ENCODE measurements at places on chromosomes 2 and 18.

DNA sequence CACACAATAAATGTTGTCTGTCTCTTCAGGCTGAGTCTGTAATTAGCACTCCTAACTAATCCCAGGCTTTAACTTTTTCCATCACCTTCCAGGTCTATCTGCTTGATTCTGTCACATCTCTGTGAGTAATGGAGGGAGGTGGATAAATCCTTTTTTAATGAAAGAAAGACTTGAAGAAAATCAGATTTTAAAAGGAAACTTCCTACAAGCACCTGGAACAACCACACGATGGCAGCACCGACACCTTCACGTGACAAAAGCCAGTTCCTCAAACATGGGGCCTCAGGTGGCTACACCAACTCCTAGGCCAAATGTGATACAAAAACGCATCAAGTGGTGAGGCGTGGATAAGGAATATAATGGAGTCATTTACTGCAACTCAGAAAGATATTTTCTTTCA lies 41.8 kb downstream of the TGFBRAP1 start:
- DNase-seq: peak; percentile 32

DNA sequence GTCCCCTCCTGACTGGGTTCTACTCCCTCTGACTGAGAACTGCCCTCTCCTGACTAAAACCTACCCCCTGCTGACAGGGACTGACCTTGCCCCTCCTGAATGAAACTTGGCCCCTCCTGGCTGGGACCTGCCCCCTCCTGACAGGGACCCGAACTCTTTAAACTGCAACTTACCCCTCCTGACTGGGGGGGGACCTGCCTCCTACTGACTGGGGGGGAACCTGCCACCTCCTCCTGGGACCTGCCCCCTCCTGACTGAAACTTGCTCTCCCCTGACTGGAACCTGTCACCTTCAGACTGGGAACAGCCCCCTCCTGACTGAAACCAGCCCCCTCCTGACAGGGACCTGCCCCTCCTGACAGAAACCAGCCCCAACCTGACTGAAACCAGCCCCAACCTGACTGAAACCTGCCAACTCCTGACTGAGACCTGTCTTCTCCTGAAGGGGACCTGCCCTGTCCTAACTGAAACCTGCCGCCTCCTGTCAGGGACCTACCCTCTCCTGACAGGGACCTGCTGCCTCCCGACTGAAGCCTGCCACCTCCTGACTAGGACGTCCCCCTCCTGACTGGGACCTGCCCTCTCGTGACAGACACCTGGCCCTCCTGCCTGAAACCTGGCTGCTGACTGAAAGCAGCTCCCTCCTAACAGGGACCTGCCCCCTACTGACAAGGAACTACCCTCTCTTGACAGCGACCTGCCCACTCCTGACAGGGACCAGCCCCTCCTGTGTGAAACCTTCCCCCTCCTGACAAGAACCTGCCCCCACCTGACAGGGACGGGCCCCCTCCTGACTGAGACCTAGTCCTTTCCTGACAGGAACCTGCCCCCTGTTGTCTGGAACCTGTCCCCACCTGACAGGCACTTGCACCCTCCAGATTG lies 87.1 kb downstream of the PXDN start:
- no peak for DNase-seq

DNA sequence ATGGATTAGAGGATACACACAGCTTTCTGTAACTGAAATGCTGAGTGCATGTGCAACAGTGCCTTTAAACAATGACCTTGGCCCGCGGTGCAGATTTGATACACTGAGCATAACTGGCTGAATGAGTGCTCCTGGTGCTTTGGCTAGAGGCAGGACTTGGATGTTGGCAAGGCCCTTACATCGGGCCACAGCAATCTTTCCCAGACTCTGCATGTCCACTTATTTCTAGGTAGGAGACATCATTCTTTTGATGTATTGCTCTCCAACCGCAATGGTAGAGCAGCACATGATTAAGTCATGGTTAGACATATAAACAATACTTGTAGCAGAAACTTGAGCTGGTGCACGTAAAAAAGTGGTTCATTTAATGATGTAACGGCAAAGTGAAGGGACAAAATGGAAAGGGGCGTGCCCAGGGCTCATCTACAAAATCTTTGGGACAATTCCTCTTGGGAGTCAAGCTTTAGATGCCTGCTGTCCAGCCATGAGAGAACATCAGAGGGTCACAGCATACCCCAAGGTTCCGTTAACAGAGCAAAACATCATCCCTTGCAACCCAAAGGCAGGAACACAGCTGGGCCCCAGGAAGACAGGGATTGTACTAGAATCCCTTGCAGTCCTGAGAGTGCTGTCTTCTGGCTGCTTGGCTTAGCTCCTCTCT lies 43.4 kb downstream of the RAB31 start:
- DNase-seq: no peak

- no peak for DNase-seq
These were observed 1131.2 kb downstream of the TSN start for GRCh38 chr2:122886479-122887145.

DNA sequence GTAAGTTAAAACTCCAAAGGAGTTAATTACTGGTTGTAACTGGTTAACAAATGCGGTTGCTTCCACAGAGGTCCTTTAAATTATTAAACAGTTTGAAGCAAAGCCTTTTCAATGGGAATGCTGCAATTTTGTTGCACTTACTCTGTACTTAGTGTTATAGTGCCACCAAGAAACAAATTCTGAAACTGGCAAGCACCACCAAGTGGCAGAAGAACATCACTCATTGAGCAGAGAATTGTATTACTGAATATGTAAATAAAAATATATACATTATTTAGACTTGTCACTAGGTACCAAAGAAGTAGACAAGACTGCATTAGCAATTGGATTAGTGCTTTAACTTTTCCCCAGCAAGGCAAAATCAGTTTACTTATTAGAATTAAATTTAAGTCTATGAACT lies 2.6 kb upstream of the TMEFF2 start:
- peak; percentile 13 for DNase-seq

GRCh38 chr2:211766689-211767088 lies 771.9 kb downstream of the ERBB4 start:
- DNase-seq: no peak

DNA sequence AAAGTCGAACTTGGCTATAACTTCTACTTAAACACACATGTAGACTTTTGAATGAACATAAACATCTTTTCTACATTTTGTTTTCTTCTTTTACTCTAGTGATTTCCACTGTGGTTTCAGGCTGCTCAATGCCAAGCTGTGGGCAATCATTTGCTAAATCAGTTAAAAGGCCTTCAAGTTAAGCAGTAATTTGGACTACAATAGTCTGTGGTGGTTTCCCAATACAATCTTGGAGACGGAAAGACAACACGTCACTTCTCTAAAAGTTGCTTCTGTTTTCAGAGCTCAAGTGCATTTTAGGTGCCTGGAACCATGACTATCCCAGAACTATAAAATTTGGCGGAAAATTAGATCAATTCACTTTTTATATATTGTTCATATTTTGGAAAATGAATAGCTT lies 69.4 kb downstream of the TXNL1 start:
- no peak for DNase-seq

GRCh38 chr2:24115057-24115456 lies 8.1 kb downstream of the PFN4 start:
- peak; percentile 4 for DNase-seq

- DNase-seq: peak; percentile 38
These were observed 32.0 kb upstream of the SKOR2 start for GRCh38 chr18:47283476-47283875.

DNA sequence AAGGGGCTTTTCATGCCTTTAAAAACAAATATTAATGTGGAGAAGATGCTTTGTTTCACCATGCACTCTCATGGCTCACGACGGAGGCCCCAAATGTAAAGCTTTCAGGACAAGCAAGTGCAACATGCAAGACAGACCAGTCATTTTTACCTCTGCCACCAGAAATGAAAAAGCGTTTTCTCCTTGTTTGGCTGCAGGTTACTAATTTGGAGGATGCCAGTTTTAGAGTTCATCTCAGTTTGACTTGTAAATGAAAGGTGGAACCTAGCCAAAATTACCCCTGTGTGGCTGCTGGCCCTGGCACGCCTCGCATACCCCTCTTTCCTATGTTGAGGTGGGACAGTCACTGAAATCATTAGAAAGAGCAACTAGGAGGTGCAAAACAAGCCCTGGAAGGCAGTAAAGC lies 138.6 kb downstream of the BCL2 start:
- DNase-seq: no peak

- no peak for DNase-seq
These were observed 136.6 kb downstream of the SPAG16 start for GRCh38 chr2:213420828-213421385.

DNA sequence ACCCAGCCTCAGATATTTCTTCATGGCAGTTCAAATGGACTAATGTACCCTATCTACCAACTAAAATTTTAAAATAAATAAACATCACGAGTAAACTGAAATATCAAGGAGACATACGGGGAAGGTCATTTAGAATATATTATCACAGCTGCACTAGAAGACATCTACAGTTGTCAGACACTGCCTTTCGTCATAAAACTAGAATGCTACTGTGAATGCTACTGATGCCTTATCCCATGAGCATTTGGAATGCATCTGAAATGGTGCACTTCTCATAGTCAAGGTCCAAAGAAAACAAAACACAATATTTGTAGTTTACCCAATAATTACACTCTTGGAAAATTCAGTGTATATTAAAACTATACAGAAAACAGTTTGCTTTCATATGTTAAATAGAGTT lies 165.2 kb downstream of the MREG start:
- DNase-seq: no peak

DNA sequence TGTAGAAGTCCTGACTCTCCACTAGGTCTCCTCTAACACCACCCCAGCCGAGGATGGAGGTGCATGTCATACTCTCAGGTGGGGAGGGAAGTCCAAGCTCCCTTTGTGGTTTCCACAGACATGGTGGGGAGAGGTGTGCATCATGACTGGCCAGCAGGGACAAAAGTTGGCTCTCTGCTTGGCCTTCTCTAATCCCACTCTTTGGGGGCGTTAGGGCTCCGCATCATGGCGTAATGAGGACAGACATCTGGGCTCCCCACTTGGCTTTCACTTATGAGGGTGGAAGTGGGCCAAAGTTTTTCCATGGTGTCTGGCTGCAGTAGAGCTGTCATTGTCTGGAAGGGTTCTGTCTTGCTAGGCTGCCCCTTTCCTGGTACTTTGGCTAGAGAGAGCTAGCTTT lies 80.7 kb upstream of the DAPL1 start:
- no peak for DNase-seq

DNA sequence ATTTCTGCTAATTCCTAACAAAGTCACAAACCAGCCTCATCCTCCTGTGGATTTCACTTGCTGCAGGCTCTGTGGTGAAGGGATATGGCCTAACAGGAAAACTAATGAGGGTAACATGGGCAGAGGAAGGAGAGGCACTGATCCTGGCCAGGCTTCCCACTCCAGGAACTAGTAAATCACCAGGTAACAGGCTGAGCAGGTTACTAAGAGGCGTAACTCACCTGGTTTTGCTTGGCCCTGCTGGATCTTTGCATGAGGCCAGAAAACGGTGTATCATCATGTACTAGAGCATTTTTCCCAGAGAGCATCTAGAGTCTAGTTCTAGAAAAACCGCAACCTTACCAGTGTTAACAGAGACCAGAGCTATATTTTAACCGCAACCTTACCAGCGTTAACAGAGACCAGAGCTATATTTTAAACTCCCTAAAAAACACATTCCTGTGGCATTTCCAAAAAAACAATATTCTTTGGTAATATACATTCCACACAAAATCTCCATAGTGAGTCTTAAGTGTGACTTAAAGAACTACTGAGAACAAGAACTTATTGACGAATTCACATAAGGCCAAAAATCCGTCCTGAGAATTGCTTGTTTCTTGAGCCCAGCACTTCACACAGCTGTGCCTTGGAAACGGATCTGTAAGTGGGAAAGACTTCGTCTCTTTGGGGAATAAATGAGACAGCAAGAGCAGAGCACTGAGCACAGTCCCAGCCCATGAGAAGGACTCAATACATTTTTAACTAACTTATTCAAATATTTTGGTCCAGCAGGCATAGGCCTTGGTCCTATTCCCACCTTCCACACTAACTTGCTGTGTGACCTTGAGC lies 43.4 kb downstream of the DPP4 start:
- no peak for DNase-seq

DNA sequence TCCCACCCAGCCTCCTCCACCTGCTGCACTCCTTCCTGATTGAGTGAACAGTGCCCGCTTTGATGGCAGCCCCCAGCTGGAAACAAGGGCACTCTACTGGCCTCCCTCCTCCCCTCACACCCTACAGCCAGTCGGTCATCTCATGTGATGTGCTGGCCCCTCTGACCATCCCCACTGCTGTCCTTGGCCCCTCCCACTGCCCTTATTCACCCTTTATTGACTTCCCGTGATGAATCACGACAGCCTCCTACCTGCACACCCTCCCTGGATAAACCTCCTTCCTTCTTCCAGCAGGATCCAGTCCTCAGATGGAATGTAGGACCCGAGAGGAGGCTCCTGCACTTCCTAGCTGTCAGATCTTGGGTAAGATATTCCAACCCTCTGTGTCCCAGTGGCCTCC lies 186.5 kb upstream of the SH3BP4 start:
- no peak for DNase-seq

DNA sequence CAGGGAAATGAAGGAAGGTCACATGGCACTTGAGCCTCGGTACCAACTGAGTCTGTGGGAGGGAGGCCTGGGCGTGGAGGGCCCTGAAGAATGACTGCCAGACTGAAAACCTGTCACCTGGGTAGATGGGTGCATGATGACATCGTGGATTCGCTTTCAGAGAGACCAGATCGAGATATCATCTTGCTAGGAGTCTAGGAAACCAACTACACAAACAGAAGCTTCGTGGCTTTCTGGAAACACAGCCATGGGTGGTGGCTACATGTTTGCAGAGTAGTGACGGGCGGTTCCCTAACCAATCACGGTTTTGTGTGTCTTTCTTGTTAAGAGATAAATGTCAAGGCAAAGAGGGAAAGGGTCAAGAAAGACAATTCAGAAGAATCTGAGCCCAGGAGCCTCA lies 155.0 kb downstream of the EIPR1 start:
- DNase-seq: no peak

GRCh38 chr2:181949047-181949446 lies 36.6 kb upstream of the PPP1R1C start:
- peak; percentile 89 for DNase-seq

GRCh38 chr18:49225160-49225559 lies 235.3 kb downstream of the DYM start:
- DNase-seq: no peak

DNA sequence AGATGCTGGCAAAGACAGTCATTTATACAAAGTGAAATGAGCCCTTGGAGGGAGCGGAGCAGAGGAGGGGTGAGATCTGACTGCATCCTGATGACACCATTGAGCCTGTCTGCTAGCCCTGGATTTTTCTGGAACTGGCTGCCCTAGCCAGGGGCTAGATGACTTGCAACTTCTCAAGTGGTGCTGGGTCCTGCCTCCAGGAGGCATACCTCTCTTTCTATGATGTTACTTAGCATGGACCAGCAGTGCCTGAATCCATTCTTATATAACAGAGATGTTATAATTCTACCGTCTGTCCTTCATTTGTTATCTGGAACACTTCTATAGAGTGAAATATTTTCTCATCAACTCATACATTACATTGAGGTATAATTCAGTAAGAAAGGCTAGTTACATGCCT lies 8.5 kb upstream of the TWIST2 start:
- no peak for DNase-seq

GRCh38 chr18:41790687-41791086 lies 164.3 kb upstream of the PIK3C3 start:
- DNase-seq: no peak
